ENCODE measurements at places on chromosomes 1 and 21.

DNA sequence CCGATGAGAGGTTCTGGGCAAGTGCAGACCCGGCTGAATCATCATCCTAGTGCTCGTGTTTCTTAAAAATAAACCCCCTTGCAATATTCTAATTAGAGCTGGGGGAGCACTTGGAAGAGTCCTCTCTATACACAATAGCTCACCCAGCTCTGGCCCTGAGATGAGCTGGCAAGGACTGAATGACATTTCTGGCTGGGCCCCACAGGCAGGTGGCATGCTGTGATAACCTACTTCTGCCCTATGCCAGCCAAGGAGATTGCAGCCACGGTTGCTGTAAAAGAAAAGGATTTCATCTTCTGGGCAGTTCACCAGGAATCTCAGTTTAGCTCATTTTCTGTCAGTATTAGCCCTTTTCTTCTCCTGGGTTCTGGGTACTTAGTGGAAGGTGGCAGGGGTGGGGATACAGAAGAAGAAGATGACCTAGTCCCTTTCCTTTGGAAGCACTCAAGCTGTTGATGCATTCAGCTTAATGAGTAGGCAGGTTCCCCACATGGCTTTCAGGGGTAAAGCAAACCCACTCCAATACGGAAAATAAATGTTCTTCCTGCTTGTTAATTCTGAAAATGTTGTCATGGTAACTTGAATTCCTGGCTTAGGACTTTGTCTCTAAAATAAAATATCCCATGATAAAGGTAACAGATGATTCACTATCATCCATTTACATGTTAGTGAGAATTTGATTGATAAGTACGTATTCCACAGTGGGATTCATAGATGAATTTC lies 32.2 kb downstream of the VASH2 start:
- DNase-seq, result no peak

DNA sequence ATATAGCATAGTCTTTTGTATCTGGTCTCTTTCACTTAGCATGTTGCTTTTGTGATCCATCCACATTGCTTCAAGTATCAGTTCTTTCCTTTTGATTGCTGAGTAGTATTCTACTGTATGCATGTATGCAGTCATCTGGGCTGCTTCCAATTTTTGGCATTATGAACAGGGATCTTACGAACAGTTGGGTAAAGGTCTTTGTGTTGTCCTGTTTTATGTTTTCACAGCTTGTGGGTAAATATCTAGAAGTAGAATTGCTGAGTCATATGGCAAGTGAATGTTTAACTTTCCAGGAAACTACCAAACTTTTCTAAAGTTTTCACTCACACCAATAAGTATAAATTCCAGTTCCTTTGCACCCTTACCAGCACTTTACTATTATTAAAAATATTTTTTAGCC lies 60.9 kb downstream of the LHX4 start:
- no peak for DNase-seq

GRCh38 chr1:228378090-228378872 lies 28.4 kb downstream of the TRIM11 start:
- peak; percentile 68 for DNase-seq

DNA sequence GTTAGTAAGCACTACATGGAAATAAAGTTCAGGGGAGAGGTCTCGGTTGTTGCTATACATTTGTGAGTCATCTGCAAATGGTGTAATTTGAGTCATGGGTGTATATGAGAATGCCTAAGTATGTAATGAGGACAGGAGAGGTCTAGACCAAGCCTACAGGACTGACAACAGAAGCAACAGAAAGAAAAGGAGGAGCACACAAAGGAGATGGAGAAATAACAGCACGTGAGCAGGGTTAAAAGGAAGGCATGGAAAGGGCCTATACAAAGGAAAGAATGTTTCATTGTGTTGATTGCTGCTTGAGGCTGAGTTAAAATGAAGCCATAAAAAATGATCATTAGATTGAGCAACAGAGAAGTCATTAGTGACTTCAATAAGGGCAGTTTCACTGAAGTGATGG lies 28.0 kb upstream of the PRKAA2 start:
- DNase-seq, result no peak

DNA sequence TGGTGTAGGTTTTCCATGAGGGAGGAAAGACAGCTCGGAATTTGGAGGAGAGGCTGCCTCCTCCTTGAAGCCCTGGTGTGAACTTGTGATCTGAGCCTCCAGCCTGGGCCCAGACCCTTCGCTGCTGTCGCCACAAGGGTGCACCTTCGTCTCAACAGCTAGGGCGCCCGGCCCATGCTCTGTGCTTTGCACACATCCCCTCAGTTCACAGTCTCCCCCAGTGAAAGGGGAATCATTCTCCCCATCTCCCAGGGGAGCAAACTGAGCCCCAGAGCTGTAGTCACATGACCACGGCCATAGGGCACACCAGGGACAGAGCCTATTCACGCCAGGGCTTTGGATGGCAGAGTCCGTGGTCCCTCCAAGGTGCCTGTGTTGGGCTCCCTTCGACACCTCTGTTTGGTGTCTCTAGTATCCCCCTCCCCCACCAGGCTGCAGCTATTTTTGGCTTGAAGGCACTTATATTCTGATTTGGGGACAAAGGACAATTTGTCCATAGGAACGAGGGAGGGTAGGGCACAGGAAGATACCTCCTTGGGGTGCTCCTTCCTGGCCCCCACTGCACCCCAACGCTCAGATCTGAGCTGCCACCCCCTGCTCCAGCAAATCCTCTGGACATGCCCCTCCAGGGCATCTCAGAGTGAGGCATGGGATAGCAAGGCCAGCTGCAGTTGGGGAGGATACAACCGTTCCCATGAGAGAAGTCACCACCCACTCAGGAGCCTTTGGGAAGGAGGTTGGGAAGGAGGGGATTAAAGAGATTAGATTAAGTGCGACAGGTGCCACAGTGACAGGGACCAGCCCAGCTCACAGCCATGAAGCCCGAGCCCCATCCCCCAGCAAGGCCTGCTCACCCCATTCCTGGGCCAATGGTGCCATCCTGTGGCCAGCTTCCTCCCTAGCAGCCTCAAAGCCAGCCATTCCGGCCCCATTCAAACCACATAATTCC lies 15.7 kb downstream of the MATN1 start:
- peak; percentile 71 for DNase-seq

DNA sequence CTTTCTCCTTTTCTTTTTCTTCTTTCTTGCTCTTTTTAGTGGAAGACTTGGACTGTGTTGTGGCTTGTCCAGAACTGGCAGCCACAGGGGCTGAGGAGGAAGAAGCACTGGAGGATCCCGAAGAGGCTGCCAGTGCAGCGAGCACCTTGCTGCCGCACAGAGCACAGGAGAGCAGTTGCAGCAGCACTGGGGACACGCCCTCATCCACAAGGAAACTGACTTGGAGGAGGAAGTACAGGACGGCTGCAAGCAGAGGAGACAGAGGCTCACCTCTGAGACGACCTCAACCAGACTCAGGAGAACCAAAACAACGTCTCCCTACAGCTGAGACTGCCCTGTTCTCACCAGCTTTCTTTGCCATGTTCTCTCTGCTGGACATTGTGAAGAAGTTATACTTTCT lies 88.9 kb downstream of the UBR4 start:
- no peak for DNase-seq

GRCh38 chr1:201745023-201745422 lies 83.9 kb upstream of the IPO9 start:
- DNase-seq, result no peak

GRCh38 chr1:33036051-33036525 lies 595 bp downstream of the AK2 start:
- peak; percentile 12 for DNase-seq

- no peak for DNase-seq
These were observed 537.7 kb downstream of the BRINP3 start for GRCh38 chr1:189939967-189940366.

GRCh38 chr1:12294076-12294475 lies 64.2 kb downstream of the VPS13D start:
- DNase-seq, result no peak

DNA sequence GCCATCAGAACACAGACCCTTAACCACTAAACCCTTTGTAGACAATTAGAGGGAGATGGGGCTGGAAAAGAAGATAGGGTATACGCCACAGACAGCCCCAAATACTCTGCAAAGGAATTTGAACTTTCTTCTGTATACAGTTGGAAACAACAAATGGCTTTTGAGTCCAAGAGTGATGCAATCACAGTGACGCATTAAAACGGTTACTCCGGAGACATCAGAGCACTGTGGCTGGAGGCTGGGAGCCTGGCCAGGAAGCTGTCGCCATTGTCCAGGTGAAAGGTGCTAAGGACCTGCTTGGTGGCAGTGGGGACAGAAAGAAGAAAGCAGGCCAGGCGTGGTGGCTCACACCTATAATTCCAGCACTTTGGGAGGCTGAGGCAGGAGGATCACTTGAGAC lies 4.2 kb downstream of the FLAD1 start:
- no peak for DNase-seq

GRCh38 chr1:61616830-61617229 lies 108.1 kb downstream of the TM2D1 start:
- DNase-seq, result no peak

- DNase-seq, result no peak
These were observed 24.7 kb upstream of the ARTN start for GRCh38 chr1:43908858-43909257.

DNA sequence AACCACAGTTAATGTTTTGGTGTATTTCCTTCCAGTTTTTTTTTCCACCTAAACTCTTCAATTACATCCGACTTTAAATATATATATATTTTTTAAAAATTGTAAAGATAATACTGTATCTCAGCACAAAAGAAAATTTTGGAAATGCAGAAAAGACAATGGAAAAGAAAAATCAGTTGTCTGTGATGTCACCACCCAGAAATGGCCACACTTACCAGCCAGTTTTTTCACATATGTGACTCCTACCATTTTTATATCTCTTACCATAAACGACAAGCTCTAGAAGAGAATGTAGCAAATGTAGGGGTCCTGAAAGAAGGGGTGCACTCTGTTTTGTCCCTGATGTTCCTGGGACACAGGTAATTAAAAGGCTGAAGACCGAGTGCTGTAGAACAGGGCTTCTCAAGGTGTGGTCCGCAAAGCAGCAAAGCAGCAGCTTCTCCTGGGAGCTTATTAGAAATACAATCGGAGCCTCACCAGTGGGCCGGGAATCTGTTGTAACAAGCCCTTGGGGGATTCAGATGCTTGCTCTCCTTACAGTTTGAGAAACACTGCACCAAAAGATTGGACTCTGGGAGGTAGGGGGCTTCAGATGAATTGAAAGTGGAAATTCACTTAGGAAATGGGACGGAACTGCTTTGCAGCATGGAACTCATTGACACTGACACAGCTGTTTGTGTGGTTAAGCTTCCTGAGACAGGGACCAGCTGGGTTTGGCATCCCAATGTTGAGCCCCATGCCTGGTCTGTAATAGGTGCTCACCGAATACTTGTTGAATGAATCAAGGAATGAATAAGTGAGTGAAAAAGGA lies 44.1 kb downstream of the ALPL start:
- no peak for DNase-seq
